ENCODE measurements at places on chromosomes 3 and 15.

GRCh38 chr15:95377258-95377852, 953.1 kb upstream of the NR2F2 start:
- DNase-seq: no peak

DNA sequence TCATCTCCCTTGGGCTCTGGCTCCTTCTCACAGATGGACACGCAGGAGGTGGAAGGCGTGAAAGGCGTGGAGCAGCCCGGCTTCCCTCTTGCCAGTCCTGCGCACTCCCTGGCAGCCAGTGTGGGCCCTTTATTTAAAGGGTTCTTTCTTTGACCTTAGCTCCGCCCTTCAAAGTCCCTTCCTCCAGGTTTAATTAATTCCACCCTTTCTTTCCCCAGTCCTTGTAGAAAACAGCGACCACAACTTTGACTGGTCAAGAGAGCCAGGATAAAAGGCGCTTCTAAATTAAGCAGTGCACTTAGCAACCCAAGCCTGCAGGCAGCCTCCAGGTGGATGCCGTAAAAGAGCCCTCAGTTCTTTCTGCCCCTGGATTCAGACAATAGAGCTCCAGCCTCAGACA, at the start of gene HDC:
HDC (minus strand) TSS at position 107 of the 400 bp plus-strand sequence; CDS start at position 4, 103 bp downstream.
- DNase-seq: no peak

DNA sequence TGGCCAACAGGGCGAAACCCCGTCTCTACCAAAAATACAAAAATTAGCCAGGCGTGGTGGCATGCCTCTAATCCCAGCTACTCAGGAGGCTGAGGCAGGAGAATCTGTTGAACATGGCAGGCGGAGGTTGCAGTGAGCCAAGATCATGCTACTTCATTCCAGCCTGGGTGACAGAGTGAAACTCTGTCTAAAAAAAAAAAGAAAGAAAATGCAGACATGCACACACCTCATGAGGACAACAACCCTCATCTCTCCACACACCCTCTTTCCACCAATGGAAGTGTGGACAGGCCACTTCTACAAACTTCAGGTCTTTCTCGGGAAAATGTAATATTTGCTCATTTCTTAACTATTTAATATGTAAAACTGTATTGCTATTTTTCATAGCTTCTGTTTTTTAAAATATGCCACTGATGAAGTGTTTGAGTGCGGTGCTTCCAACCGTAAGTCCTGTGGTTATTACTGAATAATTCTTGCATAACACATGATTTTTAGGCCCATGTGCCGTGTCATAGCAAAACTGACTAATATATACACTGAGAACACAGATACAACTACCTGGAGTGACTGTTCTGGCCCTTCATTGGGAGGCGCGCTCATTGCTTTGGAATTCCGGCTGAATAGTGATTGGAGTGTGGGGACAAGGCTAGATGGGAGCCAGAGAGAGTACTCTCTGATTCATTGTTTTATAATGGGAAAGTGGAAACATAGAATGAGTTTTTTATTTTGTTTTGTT, 23.1 kb downstream of the LRRC31 start:
- DNase-seq: no peak

DNA sequence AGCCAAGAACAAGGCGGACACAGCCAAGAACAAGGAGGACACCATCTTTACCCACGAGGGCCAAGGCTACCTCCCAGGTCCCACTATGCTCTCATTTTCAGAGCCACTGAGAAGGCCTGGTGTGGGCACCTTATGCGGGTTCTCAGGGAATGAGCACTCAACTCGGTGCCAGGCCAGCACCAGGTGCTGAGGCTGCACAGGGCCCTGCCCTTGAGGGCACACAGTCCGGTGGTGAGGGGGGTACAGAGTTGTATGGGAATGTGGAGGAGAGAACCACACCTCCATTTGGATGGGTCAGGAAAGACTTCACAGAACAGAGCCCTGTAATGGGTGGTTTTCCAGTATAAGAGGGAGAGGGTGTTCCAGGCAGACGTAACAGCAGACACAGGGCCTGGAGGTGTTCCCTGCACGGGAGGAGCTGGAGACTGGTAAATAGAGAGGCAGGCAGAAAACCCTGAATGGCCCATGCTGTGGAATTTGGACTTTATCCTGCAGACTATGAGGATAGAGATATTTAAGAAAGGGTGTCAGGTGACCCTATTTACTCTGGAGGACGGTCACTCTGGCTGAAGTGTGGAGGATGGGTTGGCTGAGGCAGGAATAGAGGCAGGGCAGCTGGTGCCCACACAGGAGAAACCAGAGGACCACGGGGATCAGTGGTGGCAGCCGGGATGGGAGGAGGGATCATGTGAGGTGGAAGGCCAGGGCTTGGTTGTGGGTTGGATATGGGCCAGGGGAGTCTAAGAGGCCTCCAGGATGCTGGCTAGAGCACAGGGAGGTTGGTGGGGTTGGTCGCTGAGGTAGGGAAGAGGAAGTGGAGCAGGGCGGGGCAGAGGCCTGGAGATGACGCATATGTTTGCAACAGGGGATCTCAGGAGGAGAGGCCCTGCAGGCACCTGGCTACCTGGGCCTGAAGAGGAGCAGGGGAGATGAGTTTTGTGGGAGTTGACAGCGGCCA, 34.6 kb downstream of the CRABP1 start:
- DNase-seq: no peak

GRCh38 chr3:51722362-51722761, 15.5 kb downstream of the GRM2 start:
- no peak for DNase-seq
